ENCODE measurements at places on chromosomes 3 and 15.

DNA sequence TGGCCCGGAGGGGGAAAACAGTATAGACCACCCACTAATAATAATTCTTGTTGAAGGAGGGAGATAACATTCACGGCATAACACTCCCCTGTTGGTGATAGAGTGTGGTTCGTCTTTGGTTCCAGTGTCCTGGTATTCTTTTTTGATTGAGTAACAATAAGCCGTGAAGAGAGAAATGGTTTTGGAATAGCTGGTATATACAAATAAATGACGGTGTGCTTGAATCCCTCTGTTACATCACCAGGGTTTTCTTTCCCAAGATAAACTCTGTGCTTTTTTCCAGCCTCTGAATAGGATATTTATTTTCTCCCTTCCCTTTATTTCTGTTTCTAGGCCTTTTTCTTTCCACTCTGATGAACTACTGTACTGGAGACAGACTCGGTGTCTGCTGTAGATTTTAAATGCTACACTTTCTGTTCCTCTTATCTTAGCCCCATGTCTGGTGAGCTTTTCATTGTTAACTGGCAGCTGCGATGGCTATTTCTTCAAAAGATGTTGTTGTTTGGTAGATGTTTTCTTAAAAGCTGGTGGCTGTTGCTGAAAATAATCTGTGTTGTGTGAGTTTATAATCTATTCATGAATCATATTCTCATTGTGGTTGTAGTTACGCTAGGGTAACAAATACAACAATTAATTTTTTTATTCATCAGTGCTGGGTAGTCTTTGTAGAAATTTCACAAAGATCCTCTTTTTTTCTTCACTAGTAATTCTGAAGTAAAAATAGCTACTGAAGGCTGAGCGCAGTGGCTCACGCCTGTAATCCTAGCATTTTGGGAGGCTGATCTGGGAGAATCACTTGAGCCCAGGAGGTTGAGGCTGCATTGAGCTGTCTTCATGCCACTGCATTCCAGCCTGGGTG lies 15.5 kb upstream of the SCAANT1 start:
- no peak for DNase-seq

GRCh38 chr15:66707310-66708082 lies 5.5 kb downstream of the SMAD6 start:
- no peak for DNase-seq

DNA sequence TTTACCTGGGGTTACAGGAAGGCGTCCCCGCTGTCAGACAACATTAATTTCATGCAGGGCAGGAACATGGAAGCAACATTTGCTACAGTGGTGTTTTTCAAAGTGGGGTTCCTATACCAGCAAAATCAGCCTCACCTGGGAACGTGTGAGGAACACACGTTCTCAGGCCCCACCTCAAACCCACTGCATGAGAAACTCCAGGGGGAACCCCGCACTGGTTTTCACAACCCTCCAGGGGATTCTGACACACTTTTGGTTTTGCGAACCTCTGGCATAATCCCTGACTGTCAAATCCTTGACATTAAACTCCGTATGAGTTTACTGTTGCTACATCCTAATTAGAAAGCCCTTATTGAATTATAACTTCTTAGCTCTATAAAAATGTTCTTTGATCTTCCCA lies 127.7 kb downstream of the LRRK1 start:
- DNase-seq: no peak

DNA sequence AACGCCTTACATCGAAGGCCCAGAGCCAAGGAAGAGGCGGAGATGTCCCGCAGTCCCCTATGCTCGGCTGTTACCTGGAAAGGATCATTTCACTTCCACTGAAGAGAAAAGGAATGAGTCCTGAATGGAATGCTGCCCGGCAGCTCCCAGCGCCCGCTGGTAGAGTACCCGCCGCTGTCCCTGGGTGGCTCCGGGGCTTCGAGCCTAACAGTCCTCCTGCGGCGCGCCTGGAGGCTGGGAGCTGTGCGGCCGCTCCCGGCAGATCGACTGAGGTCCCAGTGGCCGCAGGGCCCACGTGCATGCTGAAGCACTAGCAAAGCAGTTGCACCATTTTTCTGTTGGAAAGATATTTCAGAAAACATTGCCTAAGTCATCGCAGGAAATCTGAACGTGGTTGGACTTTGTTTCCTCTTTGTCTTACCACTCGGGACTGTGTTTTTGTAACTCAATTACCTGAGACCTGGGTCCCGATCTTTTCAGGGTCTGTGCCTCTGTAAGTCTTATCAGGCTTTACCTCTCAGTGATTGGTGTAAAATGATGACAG lies 984 bp downstream of the RNU6-1 start:
- no peak for DNase-seq

GRCh38 chr15:52527911-52528563 lies 643 bp downstream of the MYO5A start:
- peak; percentile 13 for DNase-seq

DNA sequence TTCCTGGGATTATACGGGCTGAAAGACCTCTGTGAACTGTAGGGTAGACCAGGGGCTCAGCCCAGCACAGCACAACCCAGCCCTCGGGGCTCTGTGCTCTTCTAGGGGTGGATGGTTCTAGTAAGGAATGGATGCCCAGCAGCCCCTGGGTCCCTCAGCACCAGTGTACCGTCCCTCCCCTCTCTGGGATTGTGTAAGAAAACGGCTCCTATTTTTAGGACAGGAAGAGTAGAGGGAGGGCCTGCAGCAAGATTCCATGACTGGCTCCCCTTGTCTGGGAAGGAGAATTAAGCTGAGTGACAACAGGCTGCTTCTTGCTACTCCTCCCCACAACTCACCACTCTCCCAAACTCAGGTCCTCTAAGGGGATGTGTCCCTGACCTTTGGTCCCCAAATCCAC lies 270.8 kb upstream of the TOPAZ1 start:
- no peak for DNase-seq

DNA sequence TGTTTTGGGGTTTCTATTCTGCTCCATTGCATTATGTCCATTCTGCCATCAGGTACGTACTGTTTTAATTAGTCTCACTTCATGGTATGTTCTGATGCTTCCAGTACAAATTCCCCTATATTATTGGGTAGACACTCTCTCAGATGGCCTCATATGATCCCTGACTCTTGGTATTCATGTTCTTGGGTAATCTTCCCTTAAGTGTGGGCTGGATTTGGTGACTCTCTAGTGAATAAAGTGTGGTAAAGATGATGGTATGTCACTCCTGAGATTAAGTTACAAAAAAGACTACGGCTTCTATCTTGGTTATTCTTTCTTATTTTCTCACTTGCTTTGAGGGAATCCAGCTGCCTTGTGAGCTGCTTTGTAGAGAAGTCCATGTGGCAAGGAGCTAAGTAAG lies 89.6 kb upstream of the TBC1D5 start:
- no peak for DNase-seq

DNA sequence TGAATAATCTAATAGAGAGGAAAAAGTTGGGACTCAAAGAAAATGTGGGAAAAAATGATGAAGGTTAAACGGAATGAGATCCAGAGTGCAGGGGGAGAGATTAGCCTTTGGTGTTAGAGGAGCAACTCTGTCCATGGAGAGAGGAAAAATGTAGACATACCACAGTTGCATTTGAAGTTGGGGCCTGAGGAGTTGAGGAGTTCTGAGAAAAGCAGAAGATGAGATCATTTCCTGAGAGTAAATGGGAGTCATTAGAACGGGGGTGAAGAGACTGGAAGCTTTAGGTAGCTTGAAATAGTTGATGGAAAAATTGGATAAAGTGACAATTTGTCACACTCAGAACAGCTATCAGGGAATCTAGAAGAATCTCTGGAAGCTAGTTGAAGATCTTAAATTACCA lies 7.3 kb downstream of the CCR5AS start:
- DNase-seq: no peak

DNA sequence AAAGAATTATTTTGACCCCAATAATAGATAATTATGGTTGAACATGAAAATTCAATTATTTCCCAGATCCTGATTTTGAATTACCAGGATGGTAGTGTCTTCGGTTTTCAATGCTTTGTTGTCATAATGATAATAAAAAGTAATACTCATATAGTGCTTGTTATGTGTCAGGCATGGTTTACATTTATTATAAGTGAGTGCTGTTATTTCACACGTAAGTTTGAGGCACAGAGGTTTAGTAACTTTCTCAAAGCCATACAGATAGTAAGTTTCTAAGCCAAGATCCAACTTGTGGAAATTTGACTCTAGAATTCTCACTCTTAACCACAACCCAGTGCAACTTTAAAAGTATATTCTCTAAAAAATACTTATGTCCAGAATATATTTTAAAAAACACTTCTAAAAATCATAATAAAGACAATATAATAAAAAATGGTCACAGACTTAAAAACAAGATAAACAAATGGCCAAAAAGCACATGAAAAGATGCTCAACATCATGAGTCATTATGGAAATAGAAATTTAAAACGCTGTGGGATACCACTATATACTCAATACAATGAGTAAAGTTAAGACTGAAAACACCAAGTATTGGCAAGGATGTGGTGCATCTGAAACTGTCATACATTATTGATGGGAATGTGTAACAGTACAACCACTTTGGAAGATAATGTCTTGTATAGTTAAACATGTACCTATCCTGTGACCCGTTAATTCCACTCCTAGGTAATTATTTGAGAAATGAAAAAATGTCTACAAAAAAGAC lies 45.2 kb downstream of the SPRED1 start:
- DNase-seq: no peak

DNA sequence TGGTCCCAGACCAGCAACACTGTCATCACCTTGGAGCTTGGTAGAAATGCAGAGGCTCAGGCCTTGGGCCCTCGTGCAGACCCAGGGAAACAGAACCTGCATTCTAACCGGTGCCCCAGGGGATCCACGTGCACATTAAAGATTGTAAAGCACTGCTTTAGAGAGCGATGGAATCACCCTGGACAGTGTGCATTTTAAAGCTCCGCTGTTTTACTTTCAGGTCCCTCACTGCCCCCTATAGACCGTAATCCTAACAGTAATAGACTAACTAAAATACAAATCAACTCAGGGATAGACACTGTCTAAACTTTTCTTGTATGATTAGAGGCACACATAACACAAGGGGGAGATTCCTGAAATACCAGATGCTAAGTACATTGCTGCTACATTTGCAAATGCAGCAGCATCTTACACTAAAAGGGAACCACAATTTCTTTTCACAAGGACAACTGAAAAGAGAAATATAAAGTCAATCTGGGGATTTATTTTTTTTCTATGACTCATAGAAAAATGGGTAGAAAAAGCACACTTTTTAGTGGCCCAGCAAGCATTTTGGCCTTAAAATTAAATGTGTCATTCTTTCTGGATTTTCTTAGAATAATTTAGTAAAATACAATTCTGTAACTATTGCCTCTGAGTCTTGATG lies 10.5 kb upstream of the SH3GL3 start:
- no peak for DNase-seq

DNA sequence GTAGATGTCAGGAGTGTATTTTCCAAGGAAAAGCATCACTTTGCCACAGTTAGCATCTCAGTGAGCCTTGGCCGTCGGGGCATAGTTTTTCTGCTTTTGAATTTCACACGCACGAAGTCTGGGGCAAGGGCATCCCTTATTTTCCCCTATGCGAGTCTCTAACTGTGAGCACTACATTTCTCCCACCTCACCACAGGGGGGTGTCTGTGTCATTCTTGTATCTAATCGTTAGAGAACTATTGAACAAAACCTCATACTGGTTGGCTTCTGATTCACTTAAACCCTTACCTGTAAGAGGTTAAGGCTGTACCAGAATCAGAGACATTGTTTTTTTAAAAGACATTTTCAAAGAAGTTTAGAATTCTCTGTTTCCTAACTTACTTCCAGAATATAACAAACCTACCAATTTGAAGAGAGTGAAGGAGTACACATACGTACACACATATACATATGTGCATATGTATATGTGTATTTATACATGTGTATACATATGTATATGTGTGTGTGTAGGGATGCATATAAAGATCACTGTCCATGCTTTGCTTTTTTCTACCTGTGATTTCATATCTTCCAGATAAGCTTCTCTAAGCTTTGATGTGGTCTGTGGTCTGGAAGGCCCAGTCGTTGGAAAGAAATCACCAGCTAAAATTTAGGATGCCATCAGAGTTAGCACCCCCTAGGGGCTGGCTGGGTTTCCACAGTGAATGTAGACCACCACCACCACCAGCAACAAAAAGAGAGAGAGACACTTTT lies 49.4 kb downstream of the MYZAP start:
- DNase-seq: no peak

DNA sequence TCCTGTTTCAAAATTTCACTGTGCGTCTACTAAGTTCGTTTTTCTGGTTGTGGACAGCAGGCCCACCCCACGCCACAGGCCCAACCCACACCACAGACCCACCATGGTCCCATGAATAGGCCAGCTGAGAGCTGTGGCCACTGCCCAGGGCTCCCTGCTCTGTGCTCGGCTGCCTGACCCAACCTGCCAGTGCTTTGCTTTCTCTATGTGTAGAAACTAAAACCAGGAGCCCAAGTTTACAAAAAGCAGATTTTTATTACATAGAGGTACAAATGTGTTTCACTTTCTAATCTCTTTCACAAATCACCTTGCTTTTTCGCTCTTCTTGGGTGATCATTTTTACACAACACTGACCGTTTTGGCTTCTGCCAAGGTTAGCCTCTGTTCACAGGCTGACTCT lies 69.1 kb downstream of the HERC2 start:
- no peak for DNase-seq

GRCh38 chr15:54197995-54198394 lies 219.8 kb downstream of the UNC13C start:
- no peak for DNase-seq

DNA sequence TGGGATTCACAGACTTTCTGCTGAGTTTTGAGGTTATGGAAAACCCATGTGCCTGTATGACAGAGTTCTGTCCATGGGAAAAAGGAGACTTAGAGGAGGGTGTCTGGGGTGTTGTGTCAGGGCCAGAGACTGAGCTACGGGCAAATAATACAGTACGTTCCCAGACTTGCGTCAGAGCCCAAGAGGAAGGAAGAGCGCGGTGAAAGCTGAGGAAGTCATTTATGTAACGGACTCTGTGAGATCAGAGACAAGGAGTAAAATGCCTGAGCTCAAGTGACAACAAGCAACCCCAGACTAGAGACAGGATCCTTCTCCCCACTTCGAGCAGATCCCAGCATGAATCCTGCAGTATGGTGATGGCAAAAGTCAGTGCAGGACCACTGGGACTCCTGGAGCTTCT lies 368.6 kb upstream of the MCTP2 start:
- no peak for DNase-seq

DNA sequence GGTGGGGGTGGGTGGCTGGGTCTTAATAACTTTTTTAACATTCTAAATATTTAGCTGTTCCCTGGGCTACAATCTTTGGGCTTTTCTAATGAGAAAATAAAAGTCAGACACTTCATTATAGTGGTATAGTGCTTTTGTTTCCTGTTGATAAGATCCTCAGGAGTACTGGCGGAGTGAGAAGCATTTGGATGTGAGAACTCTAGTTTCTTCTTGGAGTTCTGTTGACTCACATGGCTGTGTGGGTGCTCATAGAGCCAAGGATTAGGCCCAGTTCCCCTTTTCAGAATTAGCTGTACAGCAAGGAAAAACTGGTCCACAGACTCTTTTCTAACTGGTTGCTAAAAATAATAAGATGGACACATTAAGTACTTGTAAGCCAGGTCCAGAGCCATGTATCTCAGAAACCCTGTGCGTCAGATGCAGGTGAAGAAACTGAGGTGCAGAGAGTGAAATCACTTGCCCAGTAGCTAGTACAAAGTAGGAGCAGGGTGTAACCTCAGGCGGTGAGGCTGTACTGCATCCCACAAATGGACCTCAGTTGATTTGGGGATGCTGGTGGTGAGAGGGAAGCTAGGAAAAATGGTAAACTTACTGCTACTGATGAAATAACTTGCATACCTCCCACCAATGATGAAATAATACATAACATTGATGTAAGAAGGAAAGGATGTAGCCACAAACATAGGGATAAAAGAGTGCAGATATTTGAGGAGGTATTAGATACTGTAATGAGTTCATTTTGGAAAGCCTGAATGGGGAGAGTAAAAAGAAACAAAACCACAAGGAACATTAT lies 2.3 kb downstream of the ITPR1 start:
- DNase-seq: no peak
